Hematopoietic multipotent progenitor cell (in vitro differentiated cells): ENCODE measurements at places on chromosomes 11 and 22. TPM values are rescaled to one million over a fixed set of nuclear protein-coding genes. Genes with fewer than 3 reads are reported as not detected.

GUCY1A2 gene
- under 0.01 TPM for total RNA-seq

CAVIN3 gene
- total RNA-seq: 0.27 TPM

MDK gene
- 46.3 TPM for total RNA-seq

MS4A15 gene
- total RNA-seq: not detected

CHRM4 gene
- 1.6 TPM for total RNA-seq

KCNK4 gene
- under 0.01 TPM for total RNA-seq

DEUP1 gene
- total RNA-seq: not detected

SERPING1 gene
- total RNA-seq: 49.8 TPM

DNA sequence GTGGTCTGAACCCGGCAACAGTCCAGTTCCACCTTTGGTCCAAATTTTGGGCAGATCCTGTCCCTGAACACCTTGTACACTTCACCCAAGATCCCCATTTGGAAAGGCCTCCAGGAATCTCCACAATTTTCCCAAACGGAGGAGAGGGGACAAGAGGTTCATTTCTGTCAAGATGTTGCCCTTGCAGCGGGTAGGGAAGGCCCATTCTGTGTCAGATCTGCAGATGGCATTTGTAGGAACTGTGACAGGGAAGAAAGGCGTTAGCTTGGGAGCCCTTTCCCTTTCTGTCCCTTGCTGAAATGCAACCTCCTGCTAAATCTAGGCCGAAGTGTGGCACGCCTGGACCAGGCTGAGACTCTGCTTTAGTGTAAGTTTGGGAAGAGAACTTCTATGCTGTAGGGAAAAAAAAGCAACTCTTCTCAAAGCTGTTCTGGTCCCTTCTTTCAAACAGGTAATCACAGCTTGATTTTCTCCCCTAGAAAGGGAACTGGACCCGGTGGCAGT, 86.0 kb downstream of the SCN3B start:
- DNase-seq: no peak

DNA sequence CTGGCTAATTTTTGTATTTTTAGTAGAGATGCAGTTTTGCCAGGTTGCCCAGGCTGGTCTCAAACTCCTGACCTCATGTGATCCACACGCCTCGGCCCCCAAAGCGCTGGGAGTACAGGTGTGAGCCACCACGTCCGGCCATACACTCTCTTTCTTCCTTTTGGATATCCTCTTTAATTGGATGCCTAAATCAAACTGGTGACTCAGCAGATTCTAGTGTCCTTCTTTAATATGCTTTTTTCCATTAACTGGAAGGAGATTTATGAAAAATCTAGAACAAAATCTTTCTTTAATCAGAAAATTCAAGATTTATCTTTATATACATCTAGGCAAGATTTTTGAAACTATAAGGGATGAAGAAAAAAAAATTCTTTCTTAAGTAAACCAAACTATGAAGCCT, 969.3 kb upstream of the CCDC90B start:
- no peak for DNase-seq

DNA sequence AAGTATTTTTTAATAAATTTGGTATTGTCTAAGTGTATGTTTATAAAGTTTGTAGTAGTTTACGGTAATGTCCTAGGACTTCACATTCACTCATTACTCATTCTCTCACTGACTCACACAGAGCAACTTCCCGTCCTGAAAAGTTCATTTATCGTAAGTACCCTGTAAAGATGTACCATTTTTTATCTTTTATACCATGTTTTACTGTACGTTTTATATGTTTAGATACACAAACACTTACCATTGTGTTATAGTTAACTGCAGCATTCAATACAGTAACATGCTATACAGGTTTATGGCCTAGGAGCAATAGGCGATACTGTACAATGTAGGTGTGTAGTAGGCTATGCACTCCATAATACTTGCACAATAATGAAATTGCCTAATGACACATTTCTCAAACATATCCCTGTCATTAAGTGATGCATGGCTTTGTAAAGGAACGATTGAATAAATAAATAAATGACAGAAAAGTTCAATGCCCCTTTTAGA, 12.5 kb upstream of the CARD18 start:
- no peak for DNase-seq

DNA sequence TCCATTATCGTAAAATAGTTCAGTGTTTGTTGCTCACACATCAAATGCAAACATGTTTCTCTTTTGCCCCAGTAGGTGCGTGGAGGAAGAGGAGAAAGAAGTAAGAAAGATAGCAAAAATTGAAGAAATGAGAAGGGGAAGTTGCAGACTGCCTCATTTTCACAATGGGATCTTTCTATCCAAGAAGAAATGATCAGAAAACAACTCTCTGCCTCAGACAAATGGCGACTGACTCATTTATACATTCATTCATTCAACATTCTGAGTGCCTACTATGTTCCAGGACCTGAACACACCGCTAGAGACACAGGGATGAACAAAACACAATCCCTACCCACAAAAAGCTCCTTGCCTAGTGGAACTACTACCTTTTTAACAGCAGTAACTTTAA, 367 bp downstream of the HPS5 start:
- DNase-seq: no peak

DNA sequence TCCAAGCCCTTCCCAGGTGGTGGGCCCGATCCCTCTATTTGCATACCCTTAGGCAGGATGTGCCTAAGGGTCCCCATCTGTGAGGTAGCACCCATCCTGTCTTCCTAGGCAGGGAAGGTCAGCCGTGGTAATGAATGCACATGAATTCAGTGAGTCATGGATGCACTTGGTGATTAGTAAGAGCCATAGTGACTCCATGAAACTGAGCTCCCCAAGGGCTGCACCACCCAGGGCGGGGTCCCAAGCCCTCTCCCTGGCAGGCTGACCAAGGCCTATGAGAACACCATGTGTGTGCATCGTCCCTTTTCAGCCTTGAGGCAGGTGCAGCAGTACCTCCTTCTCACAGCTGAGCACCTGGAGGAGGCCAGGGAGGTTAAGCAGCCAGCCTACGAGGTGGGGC, 15.6 kb upstream of the SUSD2 start:
- DNase-seq: no peak

DNA sequence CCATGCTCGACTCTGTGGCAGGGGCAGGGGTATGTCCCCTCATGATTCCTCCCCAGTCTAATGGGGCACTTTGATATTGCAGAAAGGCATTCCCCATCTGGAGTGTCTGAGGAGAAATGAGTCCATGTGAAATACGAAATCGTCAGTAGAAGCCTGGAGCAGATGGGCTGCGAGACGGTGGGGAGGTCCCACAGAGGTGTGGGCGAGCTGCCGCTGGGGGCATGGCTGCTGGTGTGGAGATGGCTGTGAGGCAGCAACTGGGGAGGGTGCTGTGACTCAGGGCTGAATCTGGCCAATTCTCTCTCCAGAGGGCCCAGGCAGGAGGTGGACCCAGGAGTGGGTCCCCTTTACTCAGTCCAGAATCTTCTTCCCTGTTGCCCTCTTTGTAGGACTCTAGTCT, 11.2 kb downstream of the KCTD21 start:
- no peak for DNase-seq

GRCh38 chr11:66956689-66957290, 1.4 kb downstream of the PC start:
- no peak for DNase-seq

GRCh38 chr22:36797911-36798673, 18.7 kb downstream of the PVALB start:
- no peak for DNase-seq

DNA sequence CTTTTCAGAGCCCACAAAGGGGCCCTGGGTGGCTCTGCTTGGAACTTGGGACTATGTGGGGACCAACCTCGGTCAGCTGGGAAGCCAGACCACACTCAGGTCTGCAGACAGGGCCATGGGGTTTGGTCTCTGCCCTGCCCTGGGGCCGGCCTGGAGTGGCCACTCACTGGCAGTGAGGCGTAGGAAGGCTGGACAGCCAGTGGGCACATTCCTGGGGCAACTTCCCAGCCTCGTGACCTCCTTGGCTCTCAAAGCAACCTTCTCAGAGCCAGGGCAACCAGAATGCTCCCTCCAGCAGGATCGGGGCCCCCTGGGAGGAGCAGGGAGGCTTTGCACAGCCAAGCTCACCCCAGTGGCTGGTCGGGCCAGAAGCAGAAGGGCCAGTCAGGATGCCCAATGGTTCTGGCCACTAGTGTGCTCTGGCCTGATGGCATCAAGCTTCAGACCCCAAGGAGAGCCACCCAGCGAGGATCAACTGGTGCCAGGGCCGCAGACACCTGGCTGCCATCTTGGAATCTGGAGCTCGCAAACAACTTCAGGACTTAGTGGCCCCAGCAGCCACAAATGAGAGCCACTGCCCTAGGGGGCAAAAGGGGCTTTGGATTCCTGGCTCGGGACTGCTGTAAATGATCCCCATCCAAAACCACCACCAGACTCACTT, 87.1 kb downstream of the MYEOV start:
- no peak for DNase-seq

DNA sequence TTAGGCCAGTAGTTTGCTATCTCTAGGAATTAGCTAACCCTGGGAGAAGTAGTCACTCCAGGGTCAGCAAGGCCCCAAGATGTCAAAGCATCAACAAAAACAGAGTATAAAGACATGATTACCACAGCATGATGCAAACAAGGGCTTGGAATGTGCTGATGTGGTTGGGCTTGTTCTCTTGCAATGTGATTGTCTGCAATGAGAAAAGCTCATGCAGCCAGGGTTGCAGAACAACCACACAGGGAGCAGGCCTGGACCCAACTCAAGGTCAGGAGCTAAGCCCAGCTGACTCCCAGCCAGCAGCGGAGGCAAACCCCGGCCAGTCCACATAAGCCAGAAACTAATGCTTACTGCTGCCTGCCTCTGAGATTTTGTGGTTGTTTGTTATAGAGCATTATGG, 132.4 kb upstream of the ZC3H12C start:
- no peak for DNase-seq

GRCh38 chr11:102293873-102294601, 23.2 kb upstream of the BIRC3 start:
- DNase-seq: peak; percentile 53

DNA sequence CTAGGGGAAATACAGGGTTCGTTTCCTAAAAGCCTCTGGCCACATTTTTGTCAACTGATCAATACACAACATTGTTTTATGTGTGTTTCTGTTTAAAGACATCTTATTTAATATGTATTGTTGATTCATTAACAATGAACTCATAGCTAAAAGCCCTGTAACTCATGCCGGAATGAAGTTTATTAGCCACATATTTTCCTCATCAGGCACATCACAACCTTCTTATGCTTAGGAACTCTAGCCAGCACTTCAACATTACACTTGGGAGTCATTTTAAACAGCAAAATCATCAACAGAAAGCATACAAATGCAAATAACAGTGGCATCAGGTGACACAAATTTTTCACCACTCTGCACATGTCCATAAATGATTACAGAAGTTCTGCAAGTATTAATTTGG, 15.1 kb upstream of the BLID start:
- DNase-seq: no peak

DNA sequence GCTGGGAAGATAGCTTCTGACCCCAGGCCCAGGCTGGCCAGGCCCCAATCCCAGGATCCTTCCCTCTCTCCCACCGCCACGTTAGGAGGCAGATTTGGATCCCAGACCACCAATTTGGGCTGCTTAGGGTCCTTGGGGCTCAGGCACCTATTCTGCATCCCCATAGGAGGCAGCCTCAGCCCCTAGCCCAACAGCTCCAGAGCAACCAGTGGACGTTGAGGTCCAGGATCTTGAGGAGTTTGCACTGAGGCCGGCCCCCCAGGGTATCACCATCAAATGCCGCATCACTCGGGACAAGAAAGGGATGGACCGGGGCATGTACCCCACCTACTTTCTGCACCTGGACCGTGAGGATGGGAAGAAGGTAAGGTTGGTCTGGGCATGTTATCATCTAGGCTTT, 16.1 kb downstream of the TUB start:
- no peak for DNase-seq
